Left ventricle myocardium superior (tissue), 1 donor: ENCODE measurements at places on chromosomes 1 and 21.

DNA sequence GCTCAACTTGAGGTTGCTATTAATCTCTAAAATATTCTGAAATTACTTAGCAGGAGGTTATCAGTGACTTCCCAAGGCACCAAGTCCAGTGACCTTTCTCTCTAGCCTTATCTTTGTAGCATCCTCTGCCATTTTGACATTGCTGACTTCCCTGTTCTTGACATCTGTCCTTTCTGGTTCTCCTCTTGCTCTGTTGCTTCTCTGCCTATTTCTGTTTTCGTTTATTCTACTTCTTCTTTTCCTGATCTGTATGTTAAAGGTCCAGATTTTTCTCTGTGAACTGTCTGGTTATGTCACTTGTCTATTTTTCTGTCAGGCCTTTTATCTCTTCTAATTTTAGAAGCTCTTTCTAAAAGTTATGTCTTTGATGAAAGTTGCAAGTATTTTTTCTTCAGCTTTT, 178.8 kb downstream of the VPS13D start:
- DNase-seq: no peak

GRCh38 chr1:210360852-210361477, 32.3 kb downstream of the HHAT start:
- no peak for DNase-seq

DNA sequence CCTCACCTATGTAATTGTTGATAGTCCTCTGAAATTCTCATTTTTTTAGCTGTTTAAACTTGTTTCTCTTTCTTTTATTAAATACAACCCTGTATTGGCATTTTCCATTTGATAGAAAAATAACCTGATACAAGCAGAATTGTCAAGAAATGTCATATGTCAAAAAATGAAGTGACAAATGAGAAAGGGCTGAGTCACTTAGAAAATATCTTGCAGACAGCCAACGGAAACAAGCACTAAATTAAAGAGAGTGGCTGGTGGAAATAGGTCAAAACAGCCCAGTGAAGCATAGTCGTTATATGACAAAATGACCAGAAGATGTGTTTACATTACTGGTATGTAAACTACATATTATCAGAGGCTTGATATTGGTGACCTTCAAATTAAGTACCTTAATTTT, 484.4 kb downstream of the PLA2G4A start:
- no peak for DNase-seq

- no peak for DNase-seq
Observed at GRCh38 chr1:195960580-195960979, 647.7 kb downstream of the KCNT2 start.

DNA sequence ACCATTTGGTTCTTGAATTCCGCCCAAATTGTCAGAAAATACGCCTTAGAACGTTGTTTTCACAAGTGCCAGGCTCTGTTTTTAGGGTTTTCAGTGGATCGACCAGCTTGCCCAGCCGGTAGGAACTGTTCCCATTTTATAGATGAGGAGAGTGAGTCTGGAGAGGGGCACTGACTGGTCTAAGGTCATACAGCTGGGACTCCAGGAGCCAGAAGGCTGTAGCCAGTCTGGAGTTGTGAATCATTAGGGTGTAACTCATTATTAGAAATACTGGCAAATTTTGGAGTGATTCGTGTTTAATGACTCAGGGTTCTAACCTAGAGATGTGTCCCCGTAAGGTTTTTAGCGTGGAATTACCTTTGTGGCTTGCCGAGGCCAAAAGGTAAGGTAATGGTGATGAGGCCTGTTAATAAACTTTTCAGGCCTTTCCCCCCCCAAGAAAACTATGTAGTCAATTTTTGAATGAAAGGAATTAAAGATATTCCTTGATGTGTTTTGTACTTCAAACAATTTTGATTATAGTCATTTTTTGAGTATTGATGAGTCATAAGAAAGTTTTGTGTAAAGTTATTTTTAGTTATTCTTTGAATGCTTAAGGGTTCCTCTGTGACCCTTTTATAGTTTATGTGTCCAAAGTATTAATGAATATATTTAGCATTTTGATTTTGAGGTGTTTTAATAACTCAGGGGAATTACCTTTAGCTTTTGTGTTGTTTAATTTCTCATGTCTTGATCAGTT, 2.1 kb downstream of the DYRK1A start:
- DNase-seq: no peak

GRCh38 chr1:121458291-121459048, 273.7 kb downstream of the SRGAP2C start:
- no peak for DNase-seq
